ENCODE measurements at places on chromosomes 2 and 18.

DNA sequence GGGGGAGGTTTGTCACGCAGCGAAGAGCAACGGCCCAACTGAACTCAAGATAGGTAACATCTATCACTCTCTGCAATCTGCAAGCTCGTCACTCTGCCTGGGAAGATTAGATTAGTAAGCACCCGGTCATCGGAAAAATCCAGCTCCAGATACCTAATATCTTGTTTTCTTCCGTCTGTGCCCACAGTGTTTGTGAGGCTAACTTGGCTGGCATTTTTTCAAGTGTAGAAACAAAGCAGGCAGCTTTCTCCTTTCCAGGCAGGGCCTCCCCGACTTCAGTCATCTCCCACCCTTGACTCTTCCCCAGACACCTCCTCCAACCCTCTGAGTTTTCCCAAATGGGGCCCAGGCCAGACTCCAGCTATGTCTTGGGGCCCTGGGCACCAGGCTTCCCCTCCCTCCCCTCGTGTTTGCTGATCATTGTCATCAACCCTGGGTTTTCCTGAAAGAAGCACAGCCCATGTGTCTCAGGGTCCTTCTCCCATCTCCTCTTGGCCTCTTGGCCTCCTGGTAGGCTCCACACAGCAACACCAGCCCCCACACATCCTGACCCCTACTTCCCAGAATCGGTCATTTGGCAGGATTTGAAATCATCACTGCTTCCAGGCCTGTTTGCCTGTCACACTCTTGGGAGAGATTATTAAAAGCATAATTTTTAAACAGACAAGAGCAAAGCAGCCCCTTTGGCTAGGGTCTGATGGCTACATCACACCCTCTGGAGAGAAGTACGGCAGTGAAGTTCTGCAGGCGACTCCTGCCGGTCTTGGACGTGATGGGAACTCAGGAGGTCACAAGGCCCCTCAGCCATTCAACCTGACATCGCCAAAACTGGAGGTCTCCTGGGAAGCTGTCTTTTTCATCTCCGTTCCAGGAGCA, 144.9 kb upstream of the ID2 start:
- DNase-seq, result no peak

DNA sequence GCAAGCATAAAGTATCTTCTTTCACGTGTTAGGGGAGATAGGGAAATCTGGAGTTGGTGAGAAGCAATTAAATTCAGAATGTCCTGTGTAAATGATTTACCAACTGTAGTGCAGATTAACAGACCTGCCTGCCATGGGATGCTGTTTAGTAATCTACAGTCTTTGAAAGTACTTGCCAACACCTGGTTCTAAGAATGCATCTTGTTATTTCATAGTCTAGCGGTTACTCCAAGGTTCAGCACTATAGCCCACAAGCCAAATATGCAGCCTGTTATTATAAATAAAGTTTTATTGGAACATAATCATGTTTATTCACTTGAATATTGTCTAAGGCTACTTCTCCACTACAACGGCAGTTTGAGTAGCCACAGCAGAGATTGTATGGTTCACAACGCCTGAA, 100.8 kb downstream of the OSBPL6 start:
- DNase-seq, result no peak

GRCh38 chr18:77145364-77145901, 12.8 kb upstream of the MBP start:
- no peak for DNase-seq

DNA sequence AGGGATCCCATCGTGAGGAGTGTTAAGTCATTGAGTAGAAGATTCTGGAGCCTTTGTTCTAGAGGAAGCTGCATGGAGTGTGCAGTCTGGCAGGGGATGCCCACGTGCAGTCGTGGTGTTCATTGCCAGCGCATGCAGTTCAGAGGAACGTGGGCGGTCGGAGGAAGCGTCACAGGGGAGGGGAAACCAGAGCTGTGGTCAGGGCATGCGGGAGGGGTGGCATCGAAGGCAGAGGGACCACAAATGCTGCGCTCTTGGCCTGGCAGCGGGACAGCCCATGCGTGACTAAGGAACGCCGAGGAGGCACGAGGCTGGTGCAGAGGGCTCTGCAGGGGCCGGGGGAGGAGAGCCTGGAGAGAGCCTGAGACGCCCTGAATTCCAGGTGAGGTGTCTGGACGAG, 141.1 kb downstream of the KLHL29 start:
- no peak for DNase-seq

DNA sequence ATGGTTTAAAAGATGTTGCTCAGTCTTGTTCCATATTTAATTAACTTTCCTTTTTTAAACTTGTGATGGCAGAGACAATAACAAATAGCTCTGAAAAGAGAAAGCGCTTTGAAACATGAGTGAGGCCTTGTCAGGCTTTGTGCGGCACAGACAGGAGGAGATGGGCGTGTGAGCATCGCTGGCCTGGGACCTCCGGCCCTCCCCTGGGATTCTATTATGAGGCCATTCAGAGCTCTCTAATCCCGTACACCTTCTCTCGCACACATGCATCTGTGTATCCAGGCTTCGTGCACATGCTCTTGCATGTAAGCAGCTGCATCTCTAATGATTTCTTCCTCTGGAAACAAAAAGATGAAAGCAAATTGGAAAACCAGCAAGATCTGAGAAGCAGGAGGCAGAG, 313.7 kb downstream of the ZNF521 start:
- no peak for DNase-seq
